Coronary artery (tissue), 2 donors: ENCODE measurements at places on chromosomes 7 and 10.

DNA sequence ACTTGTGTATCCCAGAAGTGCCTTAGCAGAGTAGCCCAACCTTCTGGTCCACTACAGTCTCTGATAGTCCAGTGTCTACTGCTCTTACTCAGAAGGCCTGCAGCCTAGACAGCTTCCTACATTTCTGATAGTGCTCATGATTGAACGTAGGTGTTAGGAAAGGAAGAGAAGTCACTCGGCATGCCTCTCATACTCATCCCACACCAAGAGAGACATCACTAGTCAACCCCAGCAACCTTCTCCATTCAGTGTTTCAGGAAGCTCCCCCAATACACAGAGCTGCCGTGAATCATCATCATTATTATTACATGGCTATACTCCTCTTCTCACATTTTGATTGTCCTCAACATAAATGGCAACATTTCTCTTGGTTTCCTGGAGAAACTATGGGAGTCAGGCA is 166.4 kb downstream of the COBL start:
- no peak for DNase-seq

DNA sequence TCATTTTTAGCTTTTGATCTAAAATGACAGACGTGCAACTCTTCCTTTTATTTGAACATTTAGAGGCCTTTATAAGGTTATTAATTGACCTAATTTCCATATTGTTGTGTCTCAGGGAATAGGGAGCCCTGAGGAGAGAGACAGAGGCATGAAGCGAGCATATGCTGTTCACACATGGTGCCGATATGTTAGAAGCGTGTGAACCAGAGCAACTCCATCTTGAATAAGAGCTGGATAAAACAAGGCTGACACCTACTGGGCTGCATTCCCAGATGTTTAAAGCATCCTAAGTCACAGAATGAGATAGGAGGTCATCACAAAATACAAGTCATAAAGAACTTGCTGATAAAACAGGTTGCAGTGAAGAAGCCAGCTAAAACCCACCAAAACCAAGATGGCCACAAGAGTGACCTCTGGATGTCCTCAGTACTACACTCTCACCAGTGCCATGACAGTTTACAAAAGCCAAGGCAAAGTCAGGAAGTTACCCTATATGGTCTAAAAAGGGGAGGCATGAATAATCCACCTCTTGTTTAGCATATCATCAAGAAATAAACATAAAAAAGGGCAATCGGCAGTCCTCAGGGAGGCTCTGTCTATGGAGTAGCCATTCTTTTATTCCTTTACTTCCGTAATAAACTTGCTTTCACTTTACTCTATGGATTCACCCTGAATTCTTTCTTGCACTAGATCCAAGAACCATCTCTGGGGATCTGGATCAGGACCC is 80.1 kb downstream of the SEC61G start:
- no peak for DNase-seq

- peak; percentile 33 for DNase-seq
Measured at GRCh38 chr10:71081912-71082311, 130.5 kb upstream of the UNC5B start.

DNA sequence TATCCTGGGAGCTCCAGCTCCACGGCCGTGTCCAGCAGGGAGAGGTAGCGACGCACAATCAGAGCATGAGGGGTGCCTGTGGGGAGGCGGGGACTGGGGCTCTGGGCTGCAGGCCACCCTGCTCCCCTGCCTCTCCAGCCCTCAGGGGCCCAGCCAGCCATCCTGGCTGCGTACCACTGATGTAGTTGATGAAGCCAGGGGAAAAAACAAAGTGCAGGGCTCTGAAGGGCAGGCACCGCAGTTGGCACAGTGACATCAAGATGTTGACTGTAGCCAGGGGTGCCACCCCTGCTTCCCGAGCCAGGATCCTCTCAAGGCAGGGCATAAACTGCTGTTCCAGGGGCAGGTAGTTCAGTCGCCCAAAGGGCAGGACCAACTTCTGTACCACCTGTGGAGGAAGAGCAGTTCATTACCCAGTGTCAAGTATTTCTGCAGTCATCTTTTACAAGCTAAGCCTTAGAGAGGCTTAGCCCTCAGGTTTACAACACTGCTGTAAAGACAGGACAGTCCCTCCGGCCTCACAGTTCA is 2.8 kb downstream of the FASTK start:
- DNase-seq, result no peak

- no peak for DNase-seq
Measured at GRCh38 chr7:144133307-144133706, 10.3 kb downstream of the OR2A14 start.

DNA sequence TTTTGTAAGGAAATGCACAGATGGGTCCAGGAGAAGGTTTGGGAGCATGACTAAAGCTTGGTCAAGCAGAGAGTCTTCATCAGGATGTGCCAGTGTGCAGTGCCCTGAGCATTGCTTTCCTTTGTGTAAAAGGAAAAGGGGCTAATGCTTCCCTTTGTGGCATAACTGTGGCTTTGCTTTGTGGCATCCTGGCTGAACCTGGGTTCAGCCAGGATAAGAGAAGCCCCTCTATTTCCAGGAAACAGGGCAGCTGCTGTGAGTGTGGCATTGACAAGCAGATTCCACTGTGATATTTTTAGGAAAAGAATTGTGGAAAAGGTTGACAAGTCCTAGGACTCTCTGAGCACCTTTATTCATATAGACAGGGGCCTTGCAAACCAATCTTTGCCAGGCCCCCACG is 193.4 kb upstream of the CXCL12 start:
- no peak for DNase-seq

DNA sequence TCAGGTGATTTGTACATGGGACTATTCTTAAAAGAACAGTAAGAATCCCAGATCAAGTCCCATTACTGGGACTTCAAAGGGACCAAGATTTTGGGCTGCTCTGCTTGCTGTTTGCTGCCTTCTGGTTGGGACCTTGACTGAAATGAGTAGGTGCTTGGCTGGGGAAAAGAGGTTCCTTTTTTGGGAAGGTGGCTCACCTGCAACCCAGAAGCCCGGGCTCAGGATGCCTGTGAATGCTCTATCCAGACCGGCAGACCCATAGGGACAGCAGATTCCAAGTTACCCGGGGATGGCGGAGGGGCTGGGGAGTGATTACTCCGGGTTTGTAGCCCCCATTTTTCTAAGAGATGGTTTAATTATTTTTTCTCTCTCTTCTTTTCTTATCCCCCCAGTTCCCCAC is 104.0 kb downstream of the CPXM2 start:
- no peak for DNase-seq

GRCh38 chr7:103772171-103772773 is 217.2 kb downstream of the RELN start:
- no peak for DNase-seq

GRCh38 chr7:34453150-34453549 is 204.9 kb upstream of the NPSR1 start:
- no peak for DNase-seq

- DNase-seq, result peak; percentile 57
Measured at GRCh38 chr10:128870830-128871597, 596.0 kb upstream of the MGMT start.

GRCh38 chr7:46145412-46145811 is 224.3 kb upstream of the IGFBP3 start:
- no peak for DNase-seq
